Activated naive CD4-positive, alpha-beta T cell treated with anti-CD3 and anti-CD28 coated beads, Interleukin-2, amount 50 U/mL, for 72 hours (primary cell): ENCODE measurements at places on chromosomes 4 and X. TPM values are rescaled to one million over a fixed set of nuclear protein-coding genes. Genes with fewer than 3 reads are reported as not detected.

Gene DMRTC1B
- 0.21 TPM for total RNA-seq

- no peak for DNase-seq
Observed at GRCh38 chr4:42942216-42942615, 49.7 kb downstream of the GRXCR1 start.

DNA sequence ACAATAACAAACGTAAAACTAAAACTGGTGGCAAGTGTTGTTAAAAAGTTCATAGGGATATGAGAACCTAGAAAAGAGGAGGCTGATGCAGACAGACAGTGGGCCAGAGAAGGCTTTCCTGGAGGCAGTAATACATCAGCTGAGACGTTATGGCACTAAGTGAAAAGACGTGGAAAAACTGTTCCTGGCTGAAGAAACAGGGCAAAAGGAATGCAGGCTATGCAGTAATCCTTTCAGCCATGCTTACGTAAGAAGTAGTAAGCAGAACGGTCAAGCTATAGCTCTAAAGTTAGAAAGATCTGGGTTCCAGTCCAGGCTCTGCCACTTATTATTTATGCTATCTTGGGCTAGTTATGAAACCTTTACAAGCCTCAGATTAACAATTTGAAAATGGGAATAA, 6.4 kb downstream of the LAMTOR3 start:
- no peak for DNase-seq

GRCh38 chrX:20451929-20452328, 185.2 kb upstream of the RPS6KA3 start:
- no peak for DNase-seq

DNA sequence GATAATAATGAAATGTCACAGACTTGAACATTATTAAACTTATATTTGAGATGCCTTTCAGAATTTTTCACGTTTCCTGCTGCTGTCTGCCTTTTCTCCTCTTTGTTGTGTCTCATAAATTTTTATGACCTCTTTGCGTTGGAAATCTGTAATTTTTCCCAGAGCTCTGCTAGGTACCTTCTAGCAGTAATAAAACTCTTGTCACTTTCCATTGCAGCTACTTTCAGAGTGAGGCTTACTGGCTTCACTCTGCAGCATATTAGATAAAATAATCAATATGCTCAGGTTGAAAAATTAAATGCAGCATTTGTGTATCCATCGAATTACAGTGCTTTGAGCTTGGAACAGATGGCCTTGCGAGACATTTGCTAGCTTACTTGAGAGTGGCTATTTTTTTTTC, 689.0 kb downstream of the GRID2 start:
- no peak for DNase-seq

Gene RHOXF2B
- total RNA-seq, result not detected

GRCh38 chrX:18890049-18890381, 93.9 kb downstream of the PHKA2 start:
- no peak for DNase-seq

Gene SUPT20HL1
- not detected for total RNA-seq

DNA sequence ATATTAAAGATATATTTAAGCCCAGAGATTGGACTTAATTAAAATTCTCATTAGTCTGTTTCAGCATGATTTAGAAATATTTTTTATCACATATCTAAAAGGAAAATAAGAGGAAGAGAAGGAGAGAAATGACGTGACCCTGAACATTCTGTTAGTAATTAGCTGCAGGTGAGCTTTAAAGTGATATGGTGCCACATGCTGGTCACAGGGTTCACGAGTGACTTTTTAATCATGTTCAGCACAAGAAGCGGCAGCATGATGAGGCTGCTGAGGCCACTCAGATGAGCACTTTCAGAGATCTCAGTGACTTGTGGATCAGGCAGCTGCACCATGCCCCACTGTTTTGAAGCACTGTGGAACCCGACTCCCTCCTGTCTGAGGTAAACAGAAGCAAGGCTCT, 37.9 kb upstream of the NPY2R start:
- no peak for DNase-seq

DNA sequence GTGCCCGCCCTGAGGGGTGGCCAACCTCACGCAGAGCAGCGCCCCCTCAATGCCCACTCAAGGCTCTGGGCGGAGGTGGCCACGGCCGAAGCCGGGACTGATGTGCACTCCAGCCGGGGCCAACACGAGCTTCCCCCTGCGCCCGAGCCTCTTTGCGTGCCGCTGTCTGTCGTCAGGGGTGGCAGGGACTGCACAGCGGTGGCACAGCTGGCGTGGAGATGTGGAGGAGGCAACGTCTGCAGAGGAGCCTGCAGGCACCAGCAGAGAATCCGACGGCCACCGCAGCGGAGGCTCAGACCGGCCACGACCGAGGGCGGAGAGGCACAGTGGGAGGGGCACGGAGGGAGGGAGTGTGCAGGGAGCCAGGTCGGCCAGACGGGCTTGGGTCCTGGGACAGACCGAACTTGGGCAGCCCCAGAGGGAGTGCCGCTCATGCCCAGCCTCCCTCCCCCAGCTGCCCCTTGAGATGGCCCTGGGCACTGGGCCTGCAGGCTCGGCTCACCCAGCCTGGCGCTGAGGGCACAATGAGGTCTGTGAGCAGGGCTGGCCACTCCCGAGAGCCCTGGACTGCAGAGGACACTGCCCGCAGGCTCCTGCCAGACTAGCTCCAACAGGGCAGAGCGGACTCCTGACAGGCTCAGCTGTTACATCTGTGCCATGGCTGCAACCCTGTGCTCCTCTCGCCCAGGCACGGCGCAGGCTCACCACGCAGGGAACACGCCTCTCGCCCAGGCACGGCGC, 46.5 kb upstream of the CPLX1 start:
- no peak for DNase-seq

Gene FOXO4
- 8.2 TPM for total RNA-seq

DNA sequence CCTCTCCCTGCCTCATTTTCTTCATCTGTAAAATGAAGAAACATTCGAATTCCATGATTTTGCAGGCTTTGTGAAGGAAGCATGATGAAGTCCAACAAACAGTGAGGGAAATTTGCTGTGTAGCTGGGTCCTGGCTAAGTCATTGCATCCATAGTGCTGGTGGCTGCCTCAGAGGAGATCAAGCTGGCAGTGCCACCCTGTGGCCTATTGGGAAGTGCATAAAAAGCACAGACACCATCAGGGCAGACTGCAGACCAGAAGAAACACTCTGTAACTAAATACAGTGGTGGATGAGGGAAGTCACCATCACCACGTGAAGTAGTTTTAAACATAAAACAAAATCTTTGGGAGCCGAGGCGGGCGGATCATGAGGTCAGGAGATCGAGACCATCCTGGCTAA, 40.7 kb upstream of the DDX3X start:
- DNase-seq, result no peak

Gene DBET
- not detected for total RNA-seq

DNA sequence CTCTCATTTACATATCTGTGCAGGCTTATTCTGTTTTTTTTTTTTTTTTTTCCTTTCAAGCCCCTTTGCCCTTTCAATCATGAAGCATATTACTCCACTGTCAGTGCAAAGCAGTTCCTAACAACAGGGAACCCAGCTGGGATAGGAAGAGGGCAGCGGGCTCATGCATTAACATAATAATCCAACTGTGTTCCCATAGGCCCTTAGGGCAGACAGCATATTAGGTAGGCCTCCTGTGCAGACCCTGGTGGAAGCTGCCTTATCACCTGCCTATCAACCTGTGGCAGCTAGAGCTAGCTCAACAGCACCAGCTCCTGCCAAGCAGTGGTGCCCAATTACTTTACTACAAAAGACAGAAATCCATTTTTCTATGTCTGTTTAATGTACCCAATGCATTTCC, 49.3 kb downstream of the SLC10A7 start:
- DNase-seq, result no peak

DNA sequence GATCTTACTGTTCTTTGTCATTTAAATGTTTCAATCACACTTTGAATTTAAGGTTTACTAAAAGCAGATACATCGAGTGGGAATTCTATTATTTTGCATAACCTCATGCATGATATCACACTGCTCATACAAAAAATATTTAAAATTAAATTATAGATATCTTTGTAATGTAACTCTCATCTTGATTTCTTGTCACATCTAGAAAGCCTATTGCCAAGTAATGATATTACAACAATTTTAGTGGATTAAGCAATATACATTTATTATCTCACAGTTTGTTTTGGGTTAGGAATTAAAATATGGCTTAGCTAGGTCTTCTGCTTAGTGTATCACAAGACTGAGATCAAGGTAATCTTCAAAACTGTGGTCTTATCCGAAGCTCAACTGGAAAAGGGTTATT, 865.0 kb downstream of the CCSER1 start:
- no peak for DNase-seq

Gene TAF7L
- not detected for total RNA-seq

Gene TMEM35A
- total RNA-seq, result not detected

GRCh38 chr4:25580633-25581467, 74.8 kb upstream of the SLC34A2 start:
- no peak for DNase-seq

Gene NDST4
- total RNA-seq, result not detected

Gene MAP7D2
- total RNA-seq, result 0.18 TPM

- no peak for DNase-seq
Observed at GRCh38 chr4:145417348-145418130, 64.1 kb upstream of the SMAD1 start.

Gene PNMA6F
- total RNA-seq, result not detected

- no peak for DNase-seq
Observed at GRCh38 chr4:105944540-105944939, 49.3 kb downstream of the NPNT start.

GRCh38 chrX:16788477-16788876, 2.2 kb downstream of the TXLNG start:
- no peak for DNase-seq

DNA sequence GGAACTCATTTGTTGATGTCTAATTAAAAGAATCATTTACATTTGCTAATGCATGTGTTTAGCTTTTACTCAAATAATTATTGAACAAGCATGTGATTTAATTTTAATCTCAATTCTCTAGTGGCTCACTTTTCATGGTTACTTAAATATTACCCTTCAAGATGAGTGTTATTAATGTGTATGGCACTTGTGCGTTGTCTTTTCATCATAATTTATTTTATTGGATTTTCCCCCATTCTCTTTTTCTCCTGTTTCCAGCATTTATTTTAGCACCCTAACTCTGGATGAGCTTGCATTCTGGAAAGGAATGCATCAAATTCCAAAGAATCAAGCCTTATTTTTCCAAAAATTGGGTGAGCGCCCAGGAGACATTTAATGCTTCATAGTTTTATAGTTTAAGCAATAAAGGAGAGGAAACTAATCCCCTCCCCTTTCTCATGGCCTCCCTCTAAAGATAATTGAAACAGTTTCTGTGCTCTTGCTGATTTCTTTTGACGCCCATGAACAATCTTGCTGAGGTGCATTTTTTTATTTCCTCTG, 191.1 kb upstream of the FAT4 start:
- DNase-seq, result no peak

DNA sequence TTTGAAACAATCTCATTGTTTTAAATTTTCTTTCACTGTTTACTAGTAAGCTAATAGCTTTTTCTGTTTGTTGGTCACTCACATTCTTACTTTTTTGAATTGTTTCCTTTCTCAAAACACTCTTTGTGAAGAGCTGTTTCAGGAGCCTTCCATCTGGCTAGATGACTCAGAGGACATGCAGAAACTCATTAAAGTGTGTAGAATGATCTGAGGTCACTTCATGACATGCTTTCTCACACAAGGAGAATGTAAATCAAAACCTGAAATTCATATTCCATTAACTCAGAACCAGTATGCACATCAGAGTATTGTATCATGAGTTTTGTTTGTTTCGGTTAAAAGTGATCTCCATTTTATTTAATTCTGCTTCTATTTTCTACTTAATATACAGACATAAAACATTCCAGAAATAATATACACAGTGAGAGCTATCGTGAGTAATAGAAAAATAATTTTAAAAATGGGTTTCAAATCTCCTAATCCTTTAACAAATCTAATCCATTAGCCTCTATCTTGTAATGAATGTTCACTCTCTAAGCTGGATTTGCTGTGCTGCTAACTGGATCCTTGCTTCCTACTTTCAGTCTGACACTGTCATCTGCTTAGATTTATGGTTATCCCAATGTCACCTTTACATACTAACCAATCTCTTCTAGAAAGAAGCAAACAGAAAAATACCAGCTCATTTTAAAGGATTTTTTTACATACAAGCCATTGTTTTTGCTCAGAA, 449.6 kb downstream of the FSTL5 start:
- DNase-seq, result no peak

- DNase-seq, result no peak
Observed at GRCh38 chr4:26140150-26140898, 180.5 kb upstream of the RBPJ start.

Gene ADGRG4
- not detected for total RNA-seq

GRCh38 chr4:23921447-23921845, 31.6 kb upstream of the PPARGC1A start:
- no peak for DNase-seq

Gene SCML1
- 3.6 TPM for total RNA-seq

DNA sequence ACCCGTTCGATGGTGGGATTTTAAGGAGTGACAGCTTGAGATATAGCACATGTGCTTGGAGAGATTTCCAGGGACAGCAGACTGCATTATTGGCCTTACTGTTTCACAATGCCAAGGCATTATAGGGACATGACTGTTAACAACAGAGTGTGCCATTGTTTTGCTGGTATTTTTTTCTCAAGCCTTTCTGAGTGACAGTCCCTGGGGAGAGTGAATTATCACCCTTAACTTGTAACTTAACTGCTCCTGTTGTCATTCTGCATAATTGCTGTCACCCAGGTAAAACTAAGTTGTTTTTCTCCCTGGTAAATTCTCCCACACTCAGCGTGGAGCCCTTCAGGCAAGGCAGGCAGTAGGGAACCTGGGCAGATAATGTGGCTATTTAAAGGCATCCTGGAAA, 989.2 kb upstream of the LCORL start:
- no peak for DNase-seq

DNA sequence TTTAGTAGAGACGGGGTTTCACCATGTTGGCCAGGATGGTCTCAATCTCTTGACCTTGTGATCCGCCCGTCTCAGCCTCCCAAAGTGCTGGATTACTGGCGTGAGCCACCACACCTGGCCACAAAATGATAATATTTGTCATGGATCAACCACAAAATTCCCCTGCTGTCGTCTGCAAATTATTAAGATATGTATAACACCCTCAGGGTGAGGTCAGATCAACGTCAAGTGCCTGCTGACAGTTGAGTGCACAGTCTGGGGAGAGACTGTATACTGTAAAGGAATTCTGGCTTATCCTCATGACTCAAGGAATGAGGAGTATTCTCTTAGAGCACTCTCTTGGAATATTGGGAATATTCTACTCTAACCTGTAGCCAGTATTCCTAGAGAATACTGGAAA, 11.2 kb downstream of the EPGN start:
- DNase-seq, result no peak

- no peak for DNase-seq
Observed at GRCh38 chrX:103941201-103941975, 21.0 kb upstream of the TMSB15B start.

Gene FTSJ1
- 58.4 TPM for total RNA-seq
